NCI-H69 (cell line): ENCODE measurements at places on chromosomes 6 and 20.

DNA sequence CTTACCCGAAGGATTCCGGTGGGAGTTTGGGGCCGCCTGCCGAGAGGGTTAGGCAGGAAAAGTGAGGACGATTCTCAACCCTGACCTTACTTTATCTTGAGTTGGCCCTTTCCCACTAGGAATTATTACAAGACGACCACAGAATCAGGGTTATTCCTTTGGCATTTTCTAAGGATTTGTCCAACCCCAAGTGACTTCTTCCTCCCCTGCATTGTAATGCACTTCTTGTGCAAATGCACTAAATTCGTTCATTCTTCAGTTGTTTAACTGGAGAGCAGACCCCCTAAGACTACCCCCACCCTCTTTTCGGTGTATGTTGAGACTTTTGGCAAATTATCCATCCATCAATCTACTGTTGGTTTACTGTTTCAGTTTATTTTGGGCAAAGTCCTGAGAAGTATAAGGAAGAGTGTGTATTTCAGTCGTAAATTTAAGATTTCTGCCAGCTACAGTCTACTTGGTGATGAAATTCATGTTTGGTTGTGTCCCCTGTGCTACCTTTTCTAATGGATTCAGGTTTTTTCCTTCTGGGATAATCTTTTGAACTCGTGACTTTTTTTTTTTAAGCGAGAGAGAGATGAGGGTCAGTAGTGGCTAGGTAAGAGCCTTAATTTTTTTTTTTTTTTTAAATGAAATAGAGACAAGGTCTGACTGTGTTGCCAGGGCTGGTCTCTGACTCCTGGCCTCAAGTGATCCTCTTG lies 611 bp upstream of the TMEM217 start:
- DNase-seq = no peak

GRCh38 chr20:25308671-25309394 lies 60.9 kb downstream of the PYGB start:
- DNase-seq = peak; percentile 15

DNA sequence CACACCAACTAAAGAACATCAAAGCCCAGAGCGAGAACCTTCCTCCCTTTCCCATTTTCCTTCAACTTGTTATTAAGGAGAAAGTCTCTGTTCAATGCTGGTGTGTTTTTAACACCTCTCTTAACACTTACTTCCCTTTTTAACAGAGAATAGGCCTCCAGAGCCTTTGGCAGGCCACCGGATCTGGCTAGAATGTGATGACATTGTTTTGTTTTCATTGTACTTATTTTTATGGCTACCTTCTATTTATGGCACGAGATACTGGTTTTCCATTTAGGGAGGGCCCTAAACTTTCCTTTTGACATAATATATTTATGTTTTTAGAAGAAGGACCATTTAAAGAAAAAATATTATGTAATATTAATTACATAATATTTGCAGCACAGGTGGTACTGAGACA lies 21.6 kb downstream of the TCF15 start:
- no peak for DNase-seq

DNA sequence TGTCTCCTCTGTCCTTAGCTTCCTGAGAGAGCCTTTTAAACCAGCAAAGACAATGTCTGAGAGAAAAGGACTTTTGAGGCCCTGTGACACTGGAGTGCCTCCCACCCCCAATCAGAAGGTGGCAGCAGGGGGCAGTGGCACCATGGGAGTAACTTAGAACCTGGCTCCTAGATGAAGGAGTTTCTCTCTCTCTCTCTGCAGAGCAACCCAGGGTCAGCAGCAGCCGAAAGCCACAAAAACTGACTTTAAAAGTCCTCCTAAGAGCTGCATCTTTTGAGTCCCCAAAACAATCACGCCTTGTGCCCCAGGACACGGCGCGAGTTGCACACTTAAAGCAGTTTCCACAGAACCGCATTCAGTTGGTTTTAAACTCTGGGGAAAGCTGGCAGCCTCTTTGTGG lies 5.3 kb upstream of the TCP11 start:
- peak; percentile 77 for DNase-seq

GRCh38 chr20:44104798-44105517 lies 82.0 kb downstream of the JPH2 start:
- DNase-seq = peak; percentile 4

DNA sequence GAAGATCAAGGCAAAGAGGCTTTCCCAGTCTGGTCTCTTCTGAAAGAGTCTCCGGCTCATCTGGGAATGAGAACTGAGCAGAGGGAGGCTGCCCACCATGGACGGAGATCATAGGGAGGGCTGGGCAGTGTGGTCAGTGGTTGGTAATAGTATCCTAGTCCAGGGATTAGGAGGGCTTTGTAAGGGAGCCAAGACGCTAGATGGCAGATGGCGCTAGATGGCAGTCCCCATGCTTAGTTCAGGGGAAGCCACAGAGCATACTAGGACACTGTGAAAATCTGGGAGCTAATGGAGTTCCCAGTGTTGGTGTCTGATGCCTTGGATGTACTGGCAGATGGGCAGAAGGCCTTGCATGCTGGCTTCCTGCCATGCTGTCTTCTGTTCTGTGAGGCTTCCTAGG lies 21.7 kb upstream of the DAAM2 start:
- no peak for DNase-seq

- no peak for DNase-seq
These were observed 169.2 kb downstream of the ZFAND3 start for GRCh38 chr6:37988696-37989095.

- no peak for DNase-seq
These were observed 32.4 kb downstream of the SLC16A10 start for GRCh38 chr6:111119571-111120329.

- peak; percentile 17 for DNase-seq
These were observed at the start of gene PTGIS for GRCh38 chr20:49567421-49568277. Gene PTGIS (minus strand): TSS chr20:49568137. CDS start chr20:49568116, 21 bp downstream.

GRCh38 chr6:75397171-75397570 lies 96.4 kb downstream of the FILIP1 start:
- DNase-seq = no peak

DNA sequence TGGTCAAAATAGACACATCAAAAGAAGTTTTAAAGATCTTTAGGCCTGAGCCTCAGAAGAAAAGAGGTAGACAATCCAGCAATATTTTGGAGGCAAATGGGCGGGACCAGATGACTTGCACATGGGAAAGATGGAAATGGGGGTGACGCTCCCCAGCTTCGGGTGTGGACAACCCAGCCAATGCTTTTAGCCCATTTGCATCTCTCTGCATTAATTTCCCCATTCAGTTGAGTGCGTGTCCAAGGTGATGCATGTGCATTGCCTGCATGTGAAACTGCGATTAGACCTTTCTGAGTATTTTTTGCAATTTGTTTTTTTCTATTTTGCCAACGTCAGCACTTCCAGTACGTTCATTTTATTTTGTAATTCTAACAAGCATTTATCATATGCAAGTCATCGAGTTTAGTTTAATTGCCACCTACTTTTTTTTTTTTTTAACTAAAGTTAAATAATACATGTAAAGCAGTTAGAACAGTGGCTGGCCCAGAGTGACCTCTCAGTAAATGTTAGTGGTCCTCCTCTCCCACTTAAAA lies 24.2 kb downstream of the PDRG1 start:
- DNase-seq = peak; percentile 80

GRCh38 chr6:119566546-119567260 lies 217.1 kb upstream of the MAN1A1 start:
- DNase-seq = no peak

GRCh38 chr20:36310215-36310981 lies 4.3 kb downstream of the DLGAP4 start:
- no peak for DNase-seq

DNA sequence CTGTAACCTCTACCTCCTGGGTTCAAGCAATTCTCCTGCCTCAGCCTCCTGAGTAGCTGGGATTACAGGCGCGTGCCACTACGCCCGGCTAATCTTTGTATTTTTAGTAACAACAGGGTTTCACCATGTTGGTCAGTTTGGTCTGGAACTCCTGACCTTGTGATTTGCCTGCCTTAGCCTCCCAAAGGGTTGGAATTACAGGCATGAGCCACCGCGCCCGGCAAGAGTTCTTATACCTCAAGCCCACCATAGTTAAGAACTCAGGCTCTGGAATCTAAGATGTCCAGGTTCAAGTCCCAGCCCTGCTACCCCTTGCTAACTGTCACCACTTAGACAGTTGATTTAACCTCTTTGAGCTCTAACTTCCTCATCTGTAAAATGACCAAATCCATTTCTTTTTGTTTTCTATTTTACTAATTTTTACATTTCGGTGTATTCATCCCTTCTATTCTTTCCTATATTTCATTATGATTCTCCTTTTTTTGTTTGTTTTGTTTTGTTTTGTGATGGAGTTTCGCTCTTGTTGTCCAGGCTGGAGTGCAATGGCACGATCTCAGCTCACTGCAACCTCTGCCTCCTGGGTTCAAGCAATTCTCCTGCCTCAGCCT lies 104.8 kb upstream of the ZNF217 start:
- no peak for DNase-seq

DNA sequence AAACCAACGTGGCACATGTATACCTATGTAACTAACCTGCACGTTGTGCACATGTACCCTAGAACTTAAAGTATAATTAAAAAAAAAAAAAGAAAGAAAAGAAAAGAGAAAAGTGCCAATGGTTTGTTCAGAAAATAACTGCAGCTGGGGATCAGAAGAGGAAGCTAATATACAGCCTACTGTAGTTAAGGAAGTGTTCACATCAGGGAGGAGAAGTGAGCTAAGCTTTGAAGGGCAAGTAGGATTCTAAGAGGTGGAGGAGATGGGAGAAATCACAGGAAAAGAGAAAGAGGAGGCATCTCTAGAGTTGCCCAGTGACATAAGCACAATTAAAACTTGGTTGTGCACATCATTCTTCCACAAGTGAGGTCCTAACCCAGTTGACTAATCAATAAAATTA lies 214.4 kb upstream of the DTNBP1 start:
- DNase-seq = no peak

DNA sequence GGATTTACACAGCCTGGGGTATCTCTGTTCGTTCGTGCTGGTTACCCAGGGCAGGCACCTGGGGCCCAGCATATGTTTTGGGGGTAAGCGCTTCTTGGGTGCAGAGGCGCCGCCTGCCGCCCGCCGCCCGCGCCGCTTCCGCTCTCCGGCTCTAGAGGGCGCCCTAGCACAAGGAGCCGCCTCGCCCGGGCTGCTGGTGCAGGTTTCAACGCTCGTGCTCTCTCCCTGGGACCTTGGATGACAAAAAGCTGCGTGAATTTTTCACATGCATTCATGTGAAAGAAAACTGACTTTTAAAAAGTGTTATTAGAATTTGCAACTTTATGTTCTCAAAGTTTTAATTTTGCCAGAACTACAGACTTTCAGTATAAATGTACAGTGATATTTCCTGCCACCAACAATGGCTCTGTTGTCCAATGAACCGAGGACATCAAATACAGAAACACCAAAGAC lies 32.5 kb downstream of the PRR18 start:
- DNase-seq = peak; percentile 62

- DNase-seq = no peak
These were observed 8.9 kb downstream of the CD164 start for GRCh38 chr6:109373331-109373730.

GRCh38 chr6:155454008-155454407 lies 1.6 kb downstream of the NOX3 start:
- DNase-seq = no peak

- no peak for DNase-seq
These were observed 152.7 kb downstream of the VEGFA start for GRCh38 chr6:43922426-43923375.

DNA sequence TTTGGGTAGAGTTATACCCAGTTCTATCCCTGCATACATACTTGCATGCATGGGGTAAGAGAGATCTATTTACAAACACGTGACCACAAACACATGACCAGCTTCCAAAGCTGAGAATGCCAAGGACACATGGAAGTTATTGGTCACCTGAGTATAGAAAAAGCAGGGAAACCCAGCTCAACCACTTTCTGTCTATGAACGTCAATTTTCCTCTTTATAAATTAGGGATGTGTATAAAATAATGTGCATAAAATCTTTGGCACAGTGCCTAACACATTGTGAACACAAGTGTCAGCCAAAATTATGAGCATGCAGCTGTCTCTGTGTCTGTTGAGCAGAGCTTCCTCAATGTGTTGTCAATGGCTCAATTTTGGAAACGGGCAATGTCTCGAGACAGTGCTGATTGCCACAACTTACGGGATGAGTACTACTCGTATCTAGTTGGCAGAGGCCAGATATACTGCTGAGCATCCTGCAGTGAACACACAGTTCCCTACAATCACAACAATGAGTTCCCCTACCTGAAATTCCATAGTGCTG lies 44.9 kb downstream of the TPD52L1 start:
- peak; percentile 84 for DNase-seq

DNA sequence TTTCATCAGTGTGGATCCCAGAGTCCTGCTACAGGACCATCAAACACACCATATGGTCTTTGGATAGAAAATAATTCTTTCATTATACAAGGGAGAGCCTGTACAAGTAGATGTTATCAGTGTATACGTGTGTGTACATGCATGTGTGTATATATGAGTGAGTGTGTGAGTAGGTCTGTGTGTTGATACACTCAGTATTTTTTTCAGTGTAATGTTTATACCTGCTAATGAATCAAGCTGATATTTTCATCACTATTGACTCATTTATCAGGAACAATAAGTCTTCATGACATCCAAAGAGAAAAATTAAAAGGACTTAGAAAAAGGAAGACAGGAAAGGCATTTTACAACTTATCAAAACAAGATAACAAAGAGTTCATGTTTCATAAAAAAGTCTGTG lies 66.5 kb downstream of the EPM2A start:
- no peak for DNase-seq

DNA sequence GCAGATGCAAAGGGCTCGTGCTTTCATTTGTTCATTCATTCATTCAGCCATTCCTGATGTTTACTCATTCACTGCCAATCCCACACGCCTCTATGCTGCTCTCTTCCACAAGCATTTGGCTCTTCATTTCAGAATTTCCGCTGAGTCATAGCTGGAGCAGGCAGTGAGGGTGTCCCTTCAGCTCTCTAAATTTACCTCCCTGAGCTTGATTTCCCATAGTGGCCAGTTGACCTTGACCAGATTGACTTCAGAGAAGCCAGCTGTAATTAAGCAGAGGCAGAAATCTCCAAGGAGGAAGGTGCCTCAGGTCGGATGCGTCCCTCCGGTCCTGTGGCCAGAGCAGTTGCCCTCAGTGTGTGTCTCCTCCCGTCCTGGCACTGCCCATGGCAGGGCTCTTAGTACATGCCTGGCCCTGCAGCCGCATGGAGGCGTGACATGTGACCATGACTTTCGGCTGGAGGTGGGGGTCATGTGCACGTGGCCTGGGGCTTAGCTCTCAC lies 267.2 kb upstream of the ECI2 start:
- DNase-seq = no peak

GRCh38 chr6:122484760-122485159 lies 13.2 kb upstream of the SERINC1 start:
- DNase-seq = no peak
